ENCODE measurements at places on chromosomes 4 and X.

DNA sequence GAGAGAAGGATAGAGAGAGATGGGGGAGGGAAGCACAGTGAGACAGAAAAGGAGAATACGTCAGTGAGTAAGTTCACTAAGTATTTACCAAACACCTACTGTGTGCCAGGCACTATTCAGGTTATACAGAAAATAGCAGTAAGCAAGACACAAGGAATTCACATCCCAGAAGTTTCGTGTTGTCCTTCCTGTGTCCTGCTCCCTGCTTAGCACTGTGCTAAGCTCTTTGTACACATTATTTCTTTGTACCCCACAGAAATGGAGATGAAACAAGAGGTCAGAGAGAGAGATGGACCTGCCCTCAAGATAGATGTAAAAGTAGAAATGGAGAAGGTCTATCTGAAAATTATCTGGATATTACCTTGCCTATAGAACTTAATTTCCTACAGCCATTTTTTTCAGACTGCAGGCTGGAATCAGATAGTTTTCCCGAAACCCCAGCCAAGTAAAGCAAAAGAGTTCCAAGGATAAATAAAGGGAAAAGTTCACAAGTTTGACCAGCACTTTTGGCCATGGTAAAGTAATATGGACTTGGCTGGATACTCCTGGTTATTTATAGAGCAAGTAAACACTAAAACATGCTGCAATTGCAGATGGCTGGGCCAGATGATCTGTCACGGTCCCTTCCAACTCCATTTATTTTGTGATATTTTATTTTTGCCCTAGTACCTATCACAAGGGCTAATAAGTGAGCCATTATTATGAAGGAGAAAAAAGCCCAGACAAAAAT is 353.7 kb upstream of the SLC7A11 start:
- DNase-seq = no peak

DNA sequence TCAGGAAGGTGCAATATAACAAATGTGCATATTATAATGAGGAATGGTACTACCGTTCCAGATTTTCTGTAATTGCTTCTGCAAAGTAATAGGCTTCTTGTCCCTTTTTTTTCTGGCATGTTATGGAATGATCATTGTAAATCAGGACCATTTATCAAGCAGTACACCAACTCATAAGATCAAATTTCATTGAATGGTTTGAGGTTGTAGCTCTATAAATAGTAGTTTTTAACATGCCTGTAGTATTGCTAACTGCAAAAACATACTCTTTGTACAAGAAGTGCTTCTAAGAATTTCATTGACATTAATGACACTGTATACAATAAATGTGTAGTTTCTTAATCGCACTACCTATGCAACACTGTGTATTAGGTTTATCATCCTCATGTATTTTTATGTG is 12.6 kb downstream of the IBSP start:
- DNase-seq = no peak

- no peak for DNase-seq
Measured at GRCh38 chr4:21884615-21885014, 64.0 kb downstream of the KCNIP4 start.

DNA sequence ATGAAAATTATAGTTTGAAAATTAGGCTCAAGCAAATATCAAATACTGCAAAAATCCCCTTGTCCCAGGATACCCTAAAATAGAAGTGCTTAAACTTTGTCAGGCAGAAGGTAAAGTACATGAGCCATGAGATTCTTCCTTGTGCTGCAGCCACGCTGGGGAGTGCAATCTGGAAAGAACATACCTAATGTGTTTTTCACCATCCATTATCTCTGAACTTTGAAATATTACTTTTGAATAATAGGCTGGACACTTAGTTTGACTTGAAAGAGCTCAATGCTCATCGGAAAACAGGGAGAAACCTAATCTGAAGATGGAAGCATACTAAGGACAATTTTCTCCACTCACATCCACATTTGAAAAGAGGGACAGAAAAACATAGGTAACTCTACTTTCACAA is 18.9 kb downstream of the THAP9 start:
- DNase-seq = no peak

DNA sequence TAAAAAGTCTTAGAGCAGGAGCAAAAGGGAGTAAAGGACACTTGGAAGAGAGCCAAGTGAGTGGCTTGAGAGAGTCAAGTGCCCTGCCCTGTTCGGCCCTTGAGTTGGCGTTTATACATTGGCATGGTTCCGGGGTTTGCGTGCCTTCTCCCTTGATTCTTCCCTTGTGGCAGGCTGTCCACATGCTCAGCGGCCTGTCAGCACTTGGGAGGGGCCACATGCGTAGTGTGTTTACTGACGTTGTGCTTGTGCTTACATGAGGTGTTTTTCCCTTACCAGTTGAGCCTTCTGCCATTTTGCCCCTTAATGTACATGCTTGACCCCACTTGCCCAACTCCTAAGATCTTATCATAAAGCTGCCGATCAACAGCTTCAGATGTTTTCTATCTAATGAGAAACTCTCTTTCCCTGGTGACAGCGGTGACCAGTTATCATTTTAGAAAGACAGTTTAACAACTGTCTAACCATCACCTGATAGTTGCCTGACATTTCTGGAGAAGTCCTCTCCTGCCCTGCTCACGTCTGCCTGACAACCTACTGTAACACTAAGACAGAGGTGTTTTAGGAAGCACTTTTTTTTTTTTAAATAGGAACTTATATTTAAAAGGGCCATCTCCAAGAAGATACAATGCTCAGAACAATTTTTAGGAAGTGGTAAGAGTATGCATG is 49.5 kb upstream of the GC start:
- no peak for DNase-seq

DNA sequence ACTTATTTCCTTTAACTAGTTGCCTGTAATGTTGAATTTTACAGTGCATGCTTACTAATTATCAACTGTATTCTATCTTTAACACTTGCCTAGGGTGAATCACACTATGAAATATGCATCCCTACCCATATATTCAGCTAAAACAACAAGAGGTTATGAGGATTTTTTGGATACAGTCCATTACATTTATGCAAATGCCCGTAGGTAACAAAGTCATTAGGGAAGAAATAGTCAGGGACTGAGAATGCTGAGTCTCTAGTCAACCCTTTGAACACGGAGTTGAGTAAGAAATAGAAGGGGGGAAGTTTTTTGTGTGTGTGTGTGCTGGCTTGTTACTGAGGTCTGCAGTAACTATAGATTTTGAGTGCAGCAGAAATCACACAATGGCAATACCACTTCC is 26.1 kb upstream of the CBLL2 start:
- DNase-seq = no peak

DNA sequence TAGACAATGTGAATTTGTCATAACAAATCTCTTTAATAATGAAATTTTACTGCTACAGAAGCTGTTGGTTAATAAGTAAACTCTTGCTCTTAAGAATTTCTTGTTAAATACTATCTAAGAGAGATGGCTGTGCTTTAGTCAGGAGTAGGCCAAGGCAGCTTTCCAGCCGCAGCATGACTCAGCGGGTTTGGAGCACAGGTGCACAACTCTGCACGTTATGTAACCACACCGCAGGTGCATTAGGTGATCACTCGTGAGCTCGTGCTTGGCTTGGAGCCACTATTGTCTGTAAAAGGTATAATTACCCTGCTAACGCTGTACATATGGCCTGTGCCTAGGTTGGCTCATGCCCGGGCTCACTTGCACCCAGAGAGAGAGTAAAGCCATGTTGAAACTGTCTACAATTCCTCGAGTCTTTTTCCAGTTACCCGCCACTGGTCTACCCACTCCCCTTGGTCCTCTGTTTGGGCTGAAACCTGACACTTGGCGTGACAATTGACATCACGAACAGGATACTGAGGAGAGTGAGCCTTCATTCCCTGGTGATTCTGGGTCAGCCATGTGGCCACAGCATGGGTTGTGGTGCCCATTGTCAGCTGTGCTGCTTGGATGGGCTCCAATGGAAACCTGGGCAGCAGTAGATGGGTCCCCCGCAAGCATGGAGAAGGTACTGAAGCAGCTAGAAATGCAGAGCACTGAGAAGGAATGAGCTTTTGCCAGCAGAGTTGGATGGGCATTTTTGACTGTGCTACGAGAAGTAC is 18.4 kb upstream of the ANAPC4 start:
- DNase-seq = no peak

- no peak for DNase-seq
Measured at GRCh38 chr4:158816955-158817354, 48.1 kb downstream of the FNIP2 start.

DNA sequence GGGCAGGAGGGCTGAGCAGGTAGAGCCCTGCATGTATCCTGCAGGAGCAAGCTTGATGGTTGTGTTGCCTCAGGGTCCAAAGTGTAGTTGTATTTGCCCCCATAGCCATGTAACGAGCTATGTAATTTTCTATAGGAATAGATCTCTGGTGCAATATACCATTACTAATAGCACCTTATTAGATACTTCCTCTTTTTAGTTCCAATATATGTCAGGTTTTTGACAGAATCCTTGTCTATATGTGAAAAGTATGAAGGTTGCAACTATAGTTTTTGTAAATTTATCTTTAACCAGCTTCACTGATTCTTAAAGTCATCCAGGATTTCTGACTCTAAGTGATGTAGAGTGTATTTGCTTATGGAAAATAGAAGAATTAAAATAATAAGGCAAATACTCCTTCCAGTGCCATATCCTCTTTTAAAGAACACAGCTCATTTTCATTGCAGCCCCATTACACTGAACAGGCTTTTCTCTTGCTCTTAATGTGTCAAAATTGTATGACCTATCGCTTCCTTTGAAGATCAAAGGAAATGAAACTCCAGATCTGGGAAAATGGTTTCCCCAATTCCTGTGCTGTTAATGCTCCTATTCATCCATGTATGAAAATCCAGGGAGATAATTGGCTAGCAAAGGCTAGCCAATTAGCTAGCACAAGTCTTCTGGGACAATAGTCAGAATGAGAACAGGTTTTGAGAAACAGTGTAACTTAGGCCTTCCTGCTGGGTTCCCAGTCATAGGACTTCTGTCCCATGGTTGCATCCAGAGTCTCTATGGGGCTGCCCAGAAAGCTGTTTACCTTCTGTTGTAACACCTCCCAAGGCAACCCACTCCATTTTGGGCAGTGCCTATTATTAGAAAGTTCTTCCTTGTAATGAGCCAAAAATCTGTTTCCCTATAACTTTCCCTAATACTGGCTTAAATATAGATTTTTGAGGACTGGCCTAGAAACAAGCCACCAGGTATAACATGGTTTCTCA is 90.6 kb downstream of the TSPAN7 start:
- no peak for DNase-seq

DNA sequence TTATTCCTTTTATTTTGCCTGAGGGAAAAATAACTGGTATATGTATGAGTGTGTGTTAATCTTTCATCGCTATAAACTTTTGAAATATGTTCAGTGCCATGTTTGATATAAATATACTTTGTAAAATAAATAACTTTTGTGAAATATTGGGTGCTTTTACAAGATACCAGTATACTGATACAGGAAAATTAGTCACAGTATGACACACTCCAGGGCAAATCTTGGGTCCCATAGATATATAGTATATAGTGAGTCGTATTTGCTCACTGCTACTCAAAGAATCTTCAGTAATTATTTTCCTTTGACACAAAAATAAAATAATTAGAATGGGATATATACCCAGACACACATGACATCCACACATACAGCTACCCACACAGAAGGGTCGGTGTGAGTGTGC is 472.3 kb downstream of the GRID2 start:
- no peak for DNase-seq
